ENCODE measurements at places on chromosomes 11 and 22. TPM values are rescaled to one million over a fixed set of nuclear protein-coding genes. Genes with fewer than 3 reads are reported as not detected.

GRCh38 chr11:97895572-97895971, 1125.2 kb upstream of the CNTN5 start:
- DNase-seq = no peak

DNA sequence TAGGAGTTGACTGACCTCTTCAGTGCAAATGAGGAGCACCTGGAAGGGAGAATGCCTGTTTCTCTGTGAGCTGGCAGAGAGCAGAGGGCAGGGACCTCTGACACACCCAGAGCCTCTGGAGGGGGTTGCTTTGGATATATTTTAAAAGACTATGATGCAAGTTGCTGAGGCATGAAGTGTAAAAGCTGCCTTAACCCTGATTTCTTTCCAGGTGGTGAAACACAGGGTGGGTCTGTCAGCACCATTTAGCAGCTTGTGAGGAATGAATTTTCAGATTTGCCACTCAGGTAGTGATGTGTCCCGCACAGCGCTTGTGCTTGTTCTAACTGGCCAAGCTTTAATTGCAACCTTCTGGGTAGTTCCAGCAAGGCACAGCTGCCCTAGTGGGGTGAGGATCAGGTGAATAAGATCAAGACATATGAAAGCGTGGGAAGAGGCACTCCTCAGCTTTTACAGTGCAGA, 90.2 kb downstream of the SWAP70 start:
- no peak for DNase-seq

DNA sequence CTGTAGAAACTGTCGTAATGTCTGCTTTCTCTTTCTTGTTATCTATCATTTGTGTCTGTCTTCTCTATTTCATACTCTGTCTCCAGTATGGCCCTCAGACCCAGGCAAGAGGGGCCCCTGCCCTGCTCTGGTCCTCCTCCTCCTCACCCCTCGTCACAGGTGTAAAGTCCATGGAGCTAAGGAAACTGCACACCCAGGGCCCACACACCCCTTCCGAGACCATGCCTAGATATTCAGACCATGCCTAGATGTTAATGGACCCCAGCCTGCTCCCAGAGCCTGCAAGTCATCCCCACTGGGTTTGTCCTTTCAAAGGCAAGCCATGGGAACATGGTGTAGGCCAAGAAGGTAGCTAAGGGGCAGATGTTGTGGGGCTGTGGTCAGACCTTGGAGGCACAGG, 24.1 kb upstream of the ANO1 start:
- no peak for DNase-seq

GRCh38 chr11:68271023-68271780, 571 bp downstream of the C11orf24 start:
- DNase-seq = peak; percentile 70

- DNase-seq = no peak
Observed at GRCh38 chr11:70250876-70251658, 19.4 kb upstream of the PPFIA1 start.

GRCh38 chr11:1749395-1750351, 722 bp downstream of the IFITM10 start:
- DNase-seq = no peak

GRCh38 chr11:32172041-32172847, 81.4 kb downstream of the RCN1 start:
- no peak for DNase-seq

- no peak for DNase-seq
Observed at GRCh38 chr22:30335236-30335635, 8.5 kb upstream of the TBC1D10A start.

GRCh38 chr22:19522190-19522880, 1.9 kb downstream of the CLDN5 start:
- no peak for DNase-seq

DNA sequence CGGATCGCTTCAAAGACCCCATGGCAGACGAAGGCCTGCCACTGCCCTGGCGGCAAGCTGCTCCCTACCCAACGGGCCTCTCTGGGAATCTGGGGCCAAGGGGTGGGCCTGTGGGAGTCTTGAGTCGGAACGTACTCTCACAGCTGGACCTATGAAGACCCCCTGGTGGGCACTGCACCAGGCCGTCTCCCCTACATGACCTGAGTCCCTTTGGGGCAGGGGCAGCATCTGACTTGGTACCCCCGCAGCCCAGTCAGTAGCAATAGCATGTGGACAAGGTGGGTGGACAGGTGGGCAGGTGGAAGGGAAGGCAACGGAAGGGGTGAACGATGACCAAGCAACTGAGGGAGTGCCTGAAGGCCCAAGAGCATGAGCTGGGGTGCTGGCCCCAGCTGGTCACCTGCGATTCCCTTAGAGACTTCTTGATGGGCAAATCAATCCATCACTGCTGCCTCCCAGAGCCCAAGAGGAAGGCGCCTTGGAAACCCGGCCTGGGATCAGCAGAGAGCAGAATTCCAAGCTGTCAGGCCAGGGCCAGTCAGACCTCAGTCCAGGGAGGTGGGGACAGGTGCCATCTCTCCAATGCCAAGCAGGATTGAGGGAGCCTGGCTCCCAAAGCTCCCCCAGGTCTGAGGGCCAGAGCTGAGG, 35.3 kb downstream of the ARAP1 start:
- no peak for DNase-seq

- DNase-seq = no peak
Observed at GRCh38 chr11:30873924-30874610, 287.9 kb upstream of the MPPED2 start.

- peak; percentile 80 for DNase-seq
Observed at GRCh38 chr11:1382831-1383607, 6.7 kb upstream of the BRSK2 start.

- peak; percentile 63 for DNase-seq
Observed at GRCh38 chr11:124740277-124740882, 638 bp downstream of the NRGN start.

DNA sequence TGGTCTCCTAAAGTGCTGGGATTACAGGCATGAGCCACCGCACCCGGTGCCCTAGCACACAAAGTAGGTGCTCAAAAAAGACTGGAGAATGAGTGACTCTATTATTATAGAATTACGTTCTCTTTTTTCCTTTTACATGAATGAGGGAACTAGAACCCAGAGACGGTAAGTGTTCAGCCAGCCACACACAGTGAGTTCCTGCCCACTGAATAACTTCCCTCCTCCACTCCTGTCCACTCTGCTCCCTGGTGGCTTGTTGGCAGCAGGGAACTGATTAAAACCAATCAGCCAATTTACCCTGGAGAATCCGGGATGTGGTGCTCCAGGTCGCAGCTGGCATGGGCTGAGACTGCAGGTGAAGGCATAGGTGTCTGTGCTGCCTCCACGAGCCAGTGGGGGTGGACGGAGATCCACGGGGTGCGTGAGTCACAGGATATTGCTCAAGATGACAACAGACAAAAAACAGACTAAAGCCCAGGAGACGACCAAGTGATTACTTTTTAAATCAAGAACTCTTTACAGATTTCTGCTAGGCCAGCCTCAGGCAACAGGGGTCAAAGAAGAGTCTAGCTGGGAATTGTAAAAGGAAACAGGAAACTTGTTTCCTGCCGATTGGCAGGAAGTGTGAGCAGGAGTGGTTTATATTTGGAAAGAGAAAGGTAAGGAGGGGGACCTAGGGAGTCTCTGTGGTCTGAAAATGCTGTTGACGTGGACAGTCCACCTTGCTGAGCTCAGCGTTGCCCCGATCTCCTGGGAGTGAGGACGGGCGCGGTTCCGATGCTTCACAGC, 95.2 kb upstream of the TP53I11 start:
- DNase-seq = no peak

DNA sequence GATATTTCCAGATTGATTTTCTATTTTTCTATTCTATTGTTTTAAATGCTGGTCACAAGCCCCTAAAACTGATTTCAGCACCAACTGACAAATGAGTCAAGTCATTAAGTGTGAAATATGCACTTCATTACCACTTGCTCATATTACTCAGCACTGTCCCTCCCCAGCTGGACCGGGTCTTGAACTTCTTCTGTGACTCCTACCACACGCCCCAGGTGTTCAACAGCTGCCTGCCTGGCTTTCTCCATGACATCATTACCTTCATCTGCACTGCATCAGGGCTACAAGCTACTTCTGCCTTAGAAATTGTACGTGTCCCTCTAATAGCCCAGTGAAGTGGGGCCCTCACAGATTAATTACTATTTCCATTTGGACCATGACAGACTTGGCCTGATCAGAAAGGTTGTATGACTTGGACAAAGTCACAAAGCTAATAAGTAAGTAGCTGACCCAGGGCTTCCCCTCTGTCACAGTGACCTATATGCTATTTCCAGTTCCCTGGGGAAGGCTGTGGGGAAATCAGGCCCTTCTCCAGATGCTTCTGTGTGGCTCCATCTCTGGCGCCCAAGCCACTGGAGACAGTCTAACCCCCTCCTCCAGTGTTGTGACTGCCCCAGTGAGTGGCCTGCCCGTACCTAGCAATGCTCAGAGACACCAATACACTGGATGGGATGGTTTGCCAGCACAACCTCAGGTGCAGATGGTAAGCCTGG, 18.1 kb downstream of the TBC1D10A start:
- peak; percentile 37 for DNase-seq

DNA sequence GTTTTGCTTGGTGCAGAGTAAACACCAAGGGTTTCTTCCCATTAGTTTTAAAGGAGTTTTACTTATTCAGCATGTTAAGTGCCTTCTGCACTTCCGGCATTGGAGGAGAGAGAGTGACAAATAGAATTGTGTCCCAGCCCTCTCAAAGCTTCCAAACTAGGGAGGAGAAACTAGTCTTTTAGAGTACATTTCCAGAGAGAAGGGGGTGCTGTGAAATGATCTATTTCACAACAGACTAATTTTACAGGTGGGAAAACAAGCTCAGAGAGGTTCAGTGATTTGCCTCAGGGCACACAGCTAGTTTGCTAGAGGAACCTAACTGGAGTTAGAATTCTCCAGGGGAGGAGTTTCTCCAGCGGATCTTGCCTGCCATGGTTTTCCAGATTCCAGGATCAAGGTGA, 12.6 kb downstream of the MPST start:
- DNase-seq = no peak

- DNase-seq = no peak
Observed at GRCh38 chr22:38924347-38924952, 33.0 kb upstream of the APOBEC3A start.

- DNase-seq = no peak
Observed at GRCh38 chr11:61153593-61154095, 7.6 kb downstream of the VPS37C start.

- DNase-seq = no peak
Observed at GRCh38 chr22:26326803-26327202, 102.3 kb upstream of the ASPHD2 start.

DNA sequence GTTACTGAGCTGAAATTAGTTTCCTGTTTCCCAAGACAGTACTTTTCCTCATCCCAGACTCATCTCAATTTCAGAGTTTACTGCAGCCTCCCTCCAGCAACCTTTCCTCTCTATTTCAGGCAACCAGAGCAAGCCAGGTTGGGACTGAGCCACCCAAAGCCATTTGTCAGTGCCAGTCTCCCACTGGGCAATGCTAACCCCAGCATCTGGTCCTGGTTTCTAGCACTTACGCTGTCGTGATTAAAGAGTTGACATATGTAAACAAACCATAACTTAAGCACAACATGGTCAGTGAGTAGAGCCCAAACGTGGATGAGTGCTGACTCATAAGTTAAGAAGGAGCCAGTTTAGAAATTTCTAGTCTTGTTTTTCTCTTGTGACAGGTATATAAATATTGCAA, 119.6 kb upstream of the BLID start:
- DNase-seq = no peak

DNA sequence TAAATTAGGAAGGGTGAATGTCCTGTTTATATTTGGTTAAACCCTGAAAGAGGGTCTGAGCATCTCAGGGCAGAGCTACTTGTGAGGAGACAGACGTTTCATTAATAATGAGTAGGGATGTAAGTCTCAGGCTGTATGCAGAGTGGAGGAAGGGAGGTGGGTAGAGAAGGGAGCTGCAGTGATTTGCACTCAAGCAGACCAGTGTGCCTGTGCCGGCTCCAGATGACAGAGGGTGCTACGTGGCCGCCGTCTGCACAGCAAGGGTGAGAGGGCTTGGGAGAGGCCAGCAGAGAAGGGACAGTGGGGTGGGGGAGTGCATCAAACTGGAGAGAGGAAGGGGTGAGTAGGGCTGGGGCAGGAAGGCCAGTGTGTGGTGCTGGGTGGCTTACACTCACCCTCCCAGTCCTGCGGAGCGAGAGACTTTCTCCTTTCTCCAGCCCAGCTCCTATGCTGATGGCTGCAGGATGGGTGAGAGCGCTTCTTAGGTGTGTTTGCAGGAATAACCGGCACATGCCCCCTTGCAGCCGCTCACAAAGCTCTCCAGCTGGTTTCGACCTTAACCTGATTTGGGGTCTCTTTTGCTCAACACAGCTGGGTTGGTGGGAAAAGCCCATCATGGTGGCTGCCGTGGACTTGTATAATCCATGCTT, 130.6 kb downstream of the ST3GAL4 start:
- DNase-seq = no peak

DNA sequence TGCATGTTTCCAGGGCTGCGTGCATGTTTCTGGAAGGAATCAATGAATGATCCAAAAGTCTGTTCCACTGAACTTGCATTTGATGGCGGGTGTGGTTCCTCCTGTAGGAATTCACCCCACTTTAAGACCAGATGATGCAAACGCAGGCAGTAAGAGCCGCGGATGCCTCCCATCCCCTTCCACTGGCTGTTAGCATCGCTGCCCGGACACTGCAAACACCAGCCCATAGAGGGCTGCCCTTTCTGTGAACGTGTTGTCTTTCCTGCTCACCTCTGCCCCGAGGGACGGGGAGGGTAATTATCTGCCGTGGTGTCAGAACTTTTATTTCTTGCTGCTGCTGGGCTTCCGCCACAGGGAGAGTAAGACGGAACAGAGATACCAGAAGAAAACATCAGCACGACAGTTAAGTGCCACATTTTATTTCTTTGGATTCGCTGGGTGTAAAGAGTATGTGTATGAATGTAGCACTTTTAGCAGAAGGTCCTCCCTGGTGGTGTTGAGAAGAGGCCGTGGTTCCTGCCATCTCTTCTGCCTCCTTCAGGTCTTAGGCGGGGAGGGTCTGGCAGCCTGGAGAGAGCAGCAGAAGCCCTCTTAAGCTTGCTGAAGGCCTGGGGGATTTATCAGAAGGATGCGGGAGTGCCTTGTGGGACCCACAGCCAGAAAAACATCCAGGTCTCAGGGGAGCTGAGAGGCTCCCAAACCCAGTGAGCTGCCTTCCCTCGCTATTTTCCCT, 53.2 kb upstream of the NECTIN1 start:
- DNase-seq = no peak

DNA sequence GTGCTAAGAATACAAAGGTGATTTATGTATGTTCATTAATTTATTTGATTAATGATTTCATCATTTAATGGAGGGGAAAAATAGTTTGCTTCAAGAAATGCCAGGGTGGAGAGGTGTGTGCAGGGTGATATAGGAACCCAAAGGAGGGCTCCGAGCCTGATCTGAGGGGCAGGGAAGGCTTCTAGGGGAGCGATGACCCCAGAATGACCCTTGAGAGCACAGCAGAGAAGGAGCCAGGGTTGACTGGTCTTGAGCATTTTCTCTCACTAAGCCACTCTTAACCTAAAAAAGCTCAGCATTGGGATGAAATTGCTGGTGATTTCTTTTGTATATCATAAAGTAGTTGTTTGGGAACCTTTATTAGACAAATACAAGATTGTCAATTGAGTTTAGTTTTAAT, 35.1 kb downstream of the HIPK3 start:
- DNase-seq = no peak

The MS4A14 gene
- total RNA-seq = not detected

The PHLDB1 gene
- 3.0 TPM for total RNA-seq

The MAPK1 gene
- total RNA-seq = 106 TPM

The TSPAN18 gene
- 1.2 TPM for total RNA-seq

The THY1 gene
- 0.30 TPM for total RNA-seq

The SERPIND1 gene
- total RNA-seq = not detected

The NTM gene
- not detected for total RNA-seq

The OR52I2 gene
- not detected for total RNA-seq

Measured in activated naive CD8-positive, alpha-beta T cell treated with anti-CD3 and anti-CD28 coated beads for 36 hours (primary cell).